ENCODE measurements at places on chromosomes 3 and 15.
A peak's percentile ranks its signal among the peaks of the same experiment; 100 is the strongest.

DNA sequence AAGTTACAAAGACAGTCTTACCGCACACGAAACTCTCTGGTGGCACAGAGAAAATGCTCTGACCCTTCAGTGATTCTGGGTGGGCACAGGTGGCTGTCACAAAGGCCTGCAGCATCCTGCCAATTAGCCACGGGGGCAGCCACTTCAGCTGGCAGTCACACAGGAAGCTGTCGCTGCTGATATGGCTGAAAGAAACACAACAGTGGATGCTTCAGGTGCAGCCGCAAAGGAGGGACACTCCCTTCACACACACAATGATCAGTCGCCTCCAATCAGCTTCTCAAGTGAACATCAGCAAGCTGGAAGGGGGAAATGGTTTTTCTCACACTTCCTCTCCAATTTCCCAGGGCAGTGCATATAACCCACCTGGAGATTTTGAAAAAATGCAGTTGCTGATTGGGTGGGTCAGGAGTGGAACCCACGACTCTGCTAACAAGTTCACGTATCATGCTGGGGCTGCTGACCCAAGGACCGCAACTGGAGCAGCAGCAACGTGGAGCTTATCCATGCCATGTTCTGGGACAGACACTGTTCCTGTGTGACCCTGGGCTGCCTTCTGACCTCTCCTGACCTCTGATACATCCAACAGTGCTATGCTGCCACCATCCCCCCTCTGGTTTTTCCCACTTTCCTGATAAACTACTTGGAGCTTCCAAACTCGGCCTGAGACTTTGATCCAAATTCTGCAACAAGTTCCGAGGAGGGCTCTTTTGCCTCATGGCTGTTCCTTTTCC, 106.6 kb downstream of the LRIG1 start:
- DNase-seq = no peak

- no peak for DNase-seq
Measured at GRCh38 chr3:87248831-87249230, 21.7 kb downstream of the CHMP2B start.

DNA sequence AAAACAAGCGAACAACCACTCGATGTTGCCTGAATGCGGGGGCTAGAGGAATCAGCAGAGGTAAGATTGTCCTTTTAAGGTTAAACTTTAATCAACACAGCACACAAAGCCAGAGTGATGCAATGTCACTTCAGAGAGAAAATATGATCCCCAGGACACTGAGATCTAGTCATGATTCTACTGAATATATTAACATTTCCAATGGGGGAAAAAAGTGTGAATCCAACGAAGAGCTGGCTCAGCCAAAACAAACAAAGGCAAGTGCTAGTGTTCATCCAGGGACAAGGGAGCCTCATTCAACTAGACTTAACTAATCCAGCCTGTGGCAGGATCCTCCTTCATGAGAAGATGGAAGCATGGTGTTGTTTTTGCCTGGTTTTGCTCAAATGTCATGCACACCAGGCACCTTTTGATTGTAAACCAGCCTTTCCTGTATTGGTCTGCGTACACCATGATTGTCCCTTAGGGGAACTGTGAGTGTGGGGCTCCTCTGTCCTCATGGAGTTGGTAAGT, 35.8 kb downstream of the SCG5 start:
- DNase-seq = no peak

- DNase-seq = no peak
Measured at GRCh38 chr3:48155122-48155521, 33.1 kb downstream of the CDC25A start.

DNA sequence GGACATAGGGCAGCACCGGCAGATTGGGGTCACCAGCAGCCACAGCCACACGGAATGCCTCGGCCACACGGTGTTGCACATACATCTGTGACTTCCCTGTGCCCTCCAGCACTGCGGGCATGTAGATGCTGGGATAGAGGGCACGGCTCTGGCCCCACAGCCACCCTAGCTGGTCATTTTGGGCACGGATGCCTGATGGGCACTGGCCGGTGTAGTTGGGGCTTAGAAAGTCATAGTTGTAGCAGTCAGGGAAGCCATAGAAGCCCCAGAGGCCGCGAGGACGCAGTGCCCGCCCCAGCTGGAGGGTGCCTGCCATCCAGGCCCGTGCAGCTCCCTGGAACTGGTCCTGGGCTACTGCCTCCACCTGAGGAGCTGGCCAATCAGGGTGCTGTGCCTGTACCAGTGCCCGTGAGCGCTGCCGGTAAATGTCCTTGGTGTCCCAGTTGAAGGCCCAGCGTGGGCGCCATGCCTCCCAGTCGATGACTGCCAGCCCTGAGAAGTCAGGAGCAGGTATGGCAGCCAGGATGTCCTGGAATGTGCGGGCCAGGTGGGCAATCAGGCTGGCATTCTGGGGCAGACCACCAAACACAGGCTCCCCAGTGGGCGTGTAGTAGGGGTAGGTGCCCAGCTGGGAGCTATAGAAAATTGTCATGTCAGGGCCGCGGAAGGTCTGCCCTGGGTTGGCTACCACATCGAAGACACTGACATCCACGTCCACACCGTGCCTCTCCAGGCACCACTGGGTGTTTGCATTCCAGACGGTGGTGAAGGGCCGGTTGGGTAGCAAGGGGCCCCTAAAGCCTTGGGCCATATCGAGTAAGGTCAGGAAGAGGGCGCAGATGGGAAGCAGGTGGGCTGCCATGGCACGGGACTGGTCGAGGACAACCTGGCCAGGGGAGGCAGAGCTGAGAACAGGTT, 1.0 kb downstream of the HYAL1 start:
- no peak for DNase-seq

DNA sequence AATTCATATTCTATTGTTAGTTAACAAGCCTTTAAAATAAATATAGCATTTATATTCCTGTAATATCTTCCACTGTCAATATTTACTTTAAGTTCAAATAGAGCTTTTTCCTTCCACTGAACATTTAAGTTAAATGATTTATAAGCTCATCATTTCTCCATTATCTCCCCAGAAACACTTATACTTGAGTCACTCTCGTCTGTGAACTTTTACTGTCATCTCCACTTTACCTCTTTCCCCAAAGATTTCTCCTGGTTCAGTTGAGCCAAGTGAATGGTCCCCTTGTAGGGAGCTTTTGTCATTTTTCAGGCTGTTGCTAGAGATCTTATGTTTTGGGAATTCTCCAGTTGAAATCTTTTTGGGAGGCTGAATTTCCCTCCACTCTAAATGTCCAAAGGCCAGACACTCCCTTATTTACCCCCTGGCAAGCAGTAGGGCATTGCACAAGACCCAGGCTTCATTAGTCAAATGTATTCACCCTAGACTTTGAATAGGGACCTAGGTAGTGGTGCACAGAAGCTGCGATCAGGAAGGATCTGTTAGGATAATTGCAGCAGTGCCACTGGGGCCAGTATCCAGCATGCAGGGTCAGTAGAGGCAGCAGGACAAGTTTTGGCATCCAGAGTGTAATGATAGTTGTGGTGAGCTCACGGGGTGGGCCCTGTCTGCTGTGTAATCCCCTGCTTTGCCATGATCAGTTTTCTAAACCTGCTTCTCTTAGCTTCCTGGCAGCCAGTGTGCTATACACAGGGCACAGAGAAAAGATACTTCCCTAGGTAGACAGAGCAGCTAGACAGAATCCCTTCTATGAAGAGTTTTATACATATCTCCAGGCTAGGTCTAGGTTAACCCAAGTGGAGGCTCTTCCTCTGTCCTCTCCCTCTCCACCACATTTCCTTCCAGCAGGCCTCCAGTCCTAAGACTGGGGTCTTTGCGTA, 356.5 kb upstream of the SLCO3A1 start:
- DNase-seq = no peak

DNA sequence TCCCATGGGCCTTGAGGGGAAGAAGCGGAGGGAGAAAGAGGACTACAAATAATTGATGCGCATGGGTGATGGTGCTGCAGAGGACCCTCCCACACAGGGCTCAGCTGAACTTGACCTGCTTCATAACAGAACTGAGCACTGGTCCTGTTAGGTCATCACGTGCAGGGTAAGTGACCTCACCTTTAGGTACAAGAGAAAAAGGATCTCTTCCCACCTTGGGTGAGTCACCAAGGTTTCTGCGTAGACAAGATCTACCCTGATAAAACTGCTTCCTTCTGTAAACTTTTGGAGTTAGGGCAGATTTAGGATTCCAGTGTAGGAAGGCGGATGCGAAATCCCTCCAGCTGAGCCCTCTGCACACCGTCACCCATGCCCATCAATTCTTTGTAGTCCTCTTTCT, 67.1 kb downstream of the FEM1B start:
- no peak for DNase-seq

- peak; percentile 82 for DNase-seq
Measured at GRCh38 chr3:142724682-142725356, 985 bp downstream of the TRPC1 start.

GRCh38 chr15:57651445-57651844, 55.1 kb upstream of the POLR2M start:
- no peak for DNase-seq

DNA sequence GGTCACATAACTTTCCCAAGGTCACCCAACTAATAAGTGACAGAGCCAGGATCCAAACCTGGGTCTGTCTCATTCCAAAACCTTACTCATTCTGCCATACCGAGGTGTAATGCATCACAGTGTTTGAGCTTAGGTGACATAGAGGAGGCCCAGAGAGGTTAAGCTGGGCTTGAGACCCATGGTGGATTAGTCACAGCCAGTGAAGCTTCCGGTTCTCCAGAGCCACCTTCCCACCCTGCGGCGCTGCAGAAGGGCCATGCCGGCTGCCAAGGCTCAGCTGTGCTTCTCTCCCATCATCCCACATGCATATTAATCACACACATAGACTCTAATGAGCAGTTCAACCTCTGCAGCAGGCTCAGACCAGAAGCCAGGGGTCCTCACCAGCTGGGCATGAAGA, 42.2 kb downstream of the SPSB4 start:
- no peak for DNase-seq

DNA sequence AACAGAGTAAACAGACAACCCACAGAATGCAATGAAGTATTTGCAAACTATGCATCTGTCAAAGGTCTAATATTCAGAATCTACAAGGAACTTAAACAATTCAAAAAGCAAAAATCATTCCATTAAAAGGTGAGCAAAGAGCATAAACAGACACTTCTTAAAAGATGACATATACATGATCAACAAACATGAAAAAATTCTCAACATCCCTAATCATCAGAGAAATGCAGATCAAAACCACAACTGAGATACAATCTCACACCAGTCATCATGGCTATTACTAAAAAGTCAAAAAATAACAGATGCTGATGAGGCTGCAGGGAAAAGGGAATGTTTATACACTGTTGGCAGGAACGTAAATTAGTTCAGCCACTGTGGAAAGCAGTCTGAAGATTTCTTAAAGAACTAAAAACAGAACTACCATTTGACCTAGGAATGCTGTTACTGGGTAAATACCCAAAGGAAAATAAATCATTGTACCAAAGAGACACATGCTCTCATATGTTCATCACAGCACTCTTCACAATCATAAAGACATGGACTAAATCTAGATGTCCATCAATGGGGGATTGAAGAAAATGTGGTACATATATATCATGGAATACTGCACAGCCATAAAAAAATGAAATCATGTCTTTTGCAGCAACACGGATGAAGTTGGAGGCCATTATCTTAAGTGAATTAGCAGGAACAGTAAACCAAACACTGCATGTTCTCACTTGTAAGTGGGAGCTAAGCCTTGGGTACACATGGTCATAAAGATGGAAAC, 393.3 kb upstream of the CBLB start:
- DNase-seq = no peak

GRCh38 chr3:23319366-23320312, 116.5 kb downstream of the UBE2E2 start:
- no peak for DNase-seq

- DNase-seq = no peak
Measured at GRCh38 chr15:46386356-46386755, 751.5 kb downstream of the SQOR start.

DNA sequence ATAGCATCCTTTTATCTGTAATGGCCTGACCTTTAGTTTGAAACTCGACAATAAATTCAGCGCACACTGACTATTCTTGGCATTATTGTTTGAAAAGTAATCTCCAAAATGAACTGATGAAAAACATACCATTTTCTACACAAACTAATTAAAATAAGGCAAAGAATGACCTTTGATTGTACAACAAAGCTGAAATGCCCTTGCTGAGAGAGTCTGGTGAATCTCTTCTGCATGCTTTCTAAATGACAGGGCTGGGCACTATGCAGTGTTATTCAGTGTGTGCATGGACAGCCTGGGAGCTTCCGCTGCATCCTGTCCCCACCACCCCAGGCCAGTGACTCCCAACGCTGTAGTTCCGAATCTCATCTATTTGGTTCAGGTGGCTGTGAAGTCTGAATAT, 530.8 kb downstream of the FOXP1 start:
- no peak for DNase-seq

GRCh38 chr3:57048728-57049127, 11.7 kb upstream of the SPATA12 start:
- no peak for DNase-seq

- no peak for DNase-seq
Measured at GRCh38 chr3:112092496-112093179, 6.4 kb downstream of the C3orf52 start.

DNA sequence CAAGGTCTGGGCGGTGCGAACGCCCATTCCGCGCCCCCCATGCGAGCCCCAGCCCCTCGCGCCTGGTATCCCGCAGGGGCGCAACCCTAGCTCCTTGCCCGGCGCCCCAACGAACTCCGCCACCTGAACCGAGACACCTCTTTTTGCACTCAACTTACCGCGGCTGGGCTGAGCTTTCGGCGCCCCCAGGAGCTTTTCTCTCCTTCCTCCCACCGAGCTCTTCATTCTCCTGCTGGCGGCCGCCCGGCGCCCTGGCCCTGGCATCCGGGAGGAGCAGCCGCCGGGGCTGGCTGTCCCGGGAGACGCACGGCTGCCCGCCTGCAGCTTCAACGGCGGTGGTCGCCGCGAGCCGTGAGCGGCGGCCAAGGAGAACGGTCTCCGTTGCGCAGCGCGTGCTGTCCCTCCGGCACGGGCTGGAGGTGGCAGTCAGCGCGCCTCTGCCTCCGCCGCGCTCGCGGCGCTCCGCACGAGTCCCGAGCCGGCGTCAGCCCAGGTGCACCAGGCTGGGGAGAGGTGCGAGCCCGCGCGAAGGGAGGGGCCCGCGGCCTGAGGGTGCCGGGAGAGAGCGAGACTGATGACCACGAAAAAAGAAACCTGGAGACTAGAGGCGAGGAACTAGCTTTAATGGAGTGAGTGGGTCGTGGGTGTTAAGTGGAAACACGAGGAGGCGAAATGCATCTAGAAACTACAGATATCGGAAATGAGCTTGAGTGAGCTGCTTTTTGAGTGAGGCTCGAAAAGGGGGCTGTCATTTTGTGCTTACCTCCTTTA, 621.5 kb upstream of the ZNF385D start:
- peak; percentile 62 for DNase-seq

- no peak for DNase-seq
Measured at GRCh38 chr3:65908588-65908987, 130.1 kb downstream of the MAGI1 start.

GRCh38 chr3:172415323-172415722, 32.9 kb downstream of the GHSR start:
- DNase-seq = no peak

GRCh38 chr3:58106640-58107039, 98.4 kb downstream of the FLNB start:
- no peak for DNase-seq

Data from H9 (cell line).